ENCODE measurements at places on chromosomes 7 and 10.

- DNase-seq, result no peak
These were observed 806.9 kb downstream of the DNAJB9 start for GRCh38 chr7:109376576-109376975.

GRCh38 chr7:44764081-44764480 lies 15.4 kb downstream of the ZMIZ2 start:
- DNase-seq, result no peak

DNA sequence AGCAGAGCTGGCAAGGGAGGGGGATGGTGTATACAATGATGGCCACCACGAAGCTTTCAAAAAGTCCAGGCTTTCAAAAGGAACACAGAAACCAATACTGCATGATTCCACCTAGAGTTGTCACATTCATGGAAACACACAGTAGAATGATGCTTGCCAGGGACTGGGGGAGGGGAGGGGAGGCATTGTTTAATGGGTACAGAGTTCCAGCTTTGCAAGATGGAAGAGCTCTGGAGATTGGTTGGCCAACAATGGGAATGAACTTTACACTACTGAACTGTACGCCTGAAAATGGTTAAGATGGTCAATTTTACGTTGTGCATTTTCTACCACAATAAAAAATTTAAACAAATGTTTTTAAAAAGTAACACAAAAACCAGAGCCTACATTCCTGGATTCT lies 104.5 kb upstream of the KDM7A start:
- DNase-seq, result no peak

- DNase-seq, result no peak
These were observed 33.7 kb upstream of the DGKI start for GRCh38 chr7:137880432-137880831.

DNA sequence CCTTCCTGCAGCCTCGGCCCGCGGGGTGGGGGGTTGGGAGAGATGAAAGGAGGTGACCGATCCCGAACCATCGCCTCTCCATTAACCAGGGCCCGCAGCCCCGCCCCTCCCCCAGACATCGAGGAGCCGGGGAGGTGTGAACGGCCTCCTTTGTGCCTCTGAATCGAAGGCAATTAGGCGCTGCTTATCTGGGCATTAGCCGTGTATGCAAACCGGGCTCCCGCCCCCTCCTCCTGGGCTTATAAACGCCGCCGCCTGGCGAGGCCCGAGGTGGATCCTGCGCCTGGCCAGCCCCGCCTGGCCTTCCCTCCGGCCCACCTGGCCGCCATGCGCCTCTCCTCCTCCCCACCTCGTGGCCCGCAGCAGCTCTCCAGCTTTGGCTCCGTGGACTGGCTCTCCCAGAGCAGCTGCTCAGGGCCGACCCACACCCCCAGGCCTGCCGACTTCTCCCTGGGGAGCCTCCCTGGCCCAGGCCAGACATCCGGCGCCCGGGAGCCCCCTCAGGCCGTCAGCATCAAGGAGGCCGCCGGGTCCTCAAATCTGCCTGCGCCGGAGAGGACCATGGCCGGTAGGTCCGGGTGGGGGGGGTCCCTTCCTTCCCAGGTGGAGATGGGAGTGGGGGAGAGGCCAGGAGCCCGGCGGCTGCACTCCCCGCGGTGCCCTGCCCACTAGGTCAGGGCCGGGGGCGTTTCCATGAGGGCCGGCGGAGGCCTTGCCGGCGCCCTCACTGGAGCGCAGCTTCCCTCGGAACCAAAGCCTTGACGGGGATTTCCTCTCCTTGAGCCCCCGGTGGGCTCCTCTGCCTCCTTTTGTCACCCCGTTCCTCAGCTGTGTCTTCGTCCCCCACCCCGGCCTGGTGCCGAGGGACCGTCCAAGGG lies at the start of gene VENTX:
VENTX (plus strand) TSS at position 268 of the 878 bp plus-strand sequence; CDS start at position 328, 60 bp downstream.
- no peak for DNase-seq

DNA sequence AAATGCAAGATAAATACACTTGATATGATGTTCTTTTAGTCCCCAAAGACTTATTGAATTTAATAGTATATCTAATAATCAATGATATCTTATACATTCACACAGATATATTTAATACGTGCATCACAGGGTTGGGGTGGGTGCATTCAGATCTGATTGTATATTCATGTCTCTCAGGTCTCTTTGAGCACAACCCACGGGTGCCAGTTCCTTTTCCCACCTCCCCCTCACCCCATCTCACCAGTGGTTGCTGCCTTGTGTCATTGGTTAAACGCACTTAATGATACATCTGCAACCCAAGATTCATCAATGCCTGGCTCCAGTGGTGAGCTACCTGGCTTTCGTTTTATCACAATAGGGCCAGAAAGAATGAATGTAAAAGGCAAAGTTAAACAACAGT lies 6.2 kb downstream of the LRIT1 start:
- DNase-seq, result no peak

- DNase-seq, result no peak
These were observed 28.9 kb downstream of the CNNM1 start for GRCh38 chr10:99358101-99358500.

DNA sequence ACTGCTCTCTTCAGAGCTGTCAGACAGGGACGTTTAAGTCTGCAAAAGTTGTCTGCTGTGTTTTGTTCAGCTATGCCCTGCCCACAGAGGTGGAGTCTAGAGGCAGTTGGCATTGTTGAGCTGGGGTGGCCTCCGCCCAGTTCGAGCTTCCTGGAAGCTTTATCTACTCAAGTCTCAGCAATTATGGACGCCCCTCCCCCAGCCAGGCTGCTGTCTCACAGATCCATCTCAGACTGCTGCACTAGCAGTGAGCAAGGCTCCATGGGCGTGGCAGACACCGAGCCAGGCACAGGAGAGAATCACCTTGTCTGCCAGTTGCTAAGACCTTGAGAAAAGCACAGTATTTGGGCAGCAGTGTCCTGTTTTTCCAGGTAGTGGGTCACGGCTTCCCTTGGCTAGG lies 98.1 kb downstream of the SDHAF3 start:
- DNase-seq, result no peak

- DNase-seq, result no peak
These were observed 21.5 kb downstream of the POLL start for GRCh38 chr10:101566333-101567164.

DNA sequence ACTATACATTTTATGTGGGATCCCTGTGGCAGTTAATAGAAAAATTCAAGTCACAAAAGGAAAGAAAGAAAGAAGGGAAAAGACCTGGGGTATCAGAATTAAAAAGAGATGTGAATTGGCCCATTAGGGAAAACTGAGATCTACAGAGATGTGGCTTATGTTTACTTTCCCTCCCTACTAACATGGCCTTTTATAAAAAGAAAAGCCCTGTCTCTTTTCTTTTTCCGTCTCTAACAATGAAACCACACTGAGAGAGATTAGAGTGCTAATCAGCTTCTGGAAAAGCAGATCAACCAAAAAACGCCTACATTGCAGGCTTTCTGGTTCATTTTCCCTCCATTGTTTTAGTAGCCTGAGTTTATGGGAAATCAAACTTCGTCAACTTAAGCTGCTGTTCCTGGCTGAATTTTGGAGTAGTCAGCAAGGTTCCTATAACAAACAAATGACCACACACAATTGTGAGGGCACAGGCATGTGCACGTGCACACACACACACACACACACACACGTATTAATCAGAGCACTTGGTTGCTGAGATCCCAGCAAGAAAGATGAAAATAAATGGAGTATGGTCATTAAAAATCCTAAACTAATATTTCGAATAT lies 235.1 kb downstream of the SORCS1 start:
- DNase-seq, result no peak

All from activated CD4-positive, alpha-beta T cell treated with anti-CD3 and anti-CD28 coated beads, Interleukin-2, amount 50 U/mL, for 48 hours (primary cell).